Activated T-helper 9 cell treated with anti-CD3 and anti-CD28 coated beads, Interleukin-2, amount 50 U/mL, for 16 hours (primary cell): ENCODE measurements at places on chromosomes 11 and 22.

GRCh38 chr11:77205467-77206263 is 77.6 kb downstream of the MYO7A start:
- no peak for DNase-seq

- DNase-seq: no peak
Measured at GRCh38 chr11:285894-286220, 3.1 kb upstream of the PGGHG start.

GRCh38 chr11:115944596-115944995 is 440.4 kb upstream of the CADM1 start:
- no peak for DNase-seq

DNA sequence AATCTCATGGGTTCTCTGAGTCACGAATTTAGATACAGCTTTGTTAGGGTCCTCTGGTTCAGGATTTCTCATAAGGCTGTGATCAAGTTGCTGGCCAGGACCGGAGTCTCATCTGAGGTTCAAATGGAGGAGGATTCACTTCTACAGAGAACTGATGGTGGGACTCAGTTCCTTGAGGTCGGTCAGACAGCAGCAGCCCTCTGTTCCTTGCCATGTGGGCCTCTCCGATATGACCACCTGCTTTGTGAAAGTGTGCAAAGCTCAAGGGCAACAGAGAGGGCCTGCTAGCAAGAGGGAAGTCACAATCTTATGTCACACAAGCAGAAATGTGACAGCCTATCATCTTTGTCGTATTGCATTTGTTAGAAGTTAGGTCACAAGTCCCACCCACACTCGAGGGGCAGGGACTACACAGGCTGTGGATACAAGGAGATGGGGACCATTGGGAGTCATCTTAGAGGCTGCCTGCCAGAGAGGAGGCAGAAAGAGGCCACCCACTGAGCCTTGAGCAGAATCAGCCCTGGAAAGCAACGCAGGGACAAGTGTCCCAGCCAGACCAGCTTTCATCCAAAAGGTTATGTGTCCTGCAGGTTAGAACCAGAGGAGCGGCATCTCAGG is 34.5 kb downstream of the RPUSD4 start:
- no peak for DNase-seq

- DNase-seq: no peak
Measured at GRCh38 chr11:121199516-121199915, 93.1 kb upstream of the SC5D start.

- DNase-seq: no peak
Measured at GRCh38 chr11:117731722-117732290, 65.2 kb downstream of the DSCAML1 start.

- no peak for DNase-seq
Measured at GRCh38 chr11:36162006-36162882, 127.0 kb downstream of the COMMD9 start.

- DNase-seq: no peak
Measured at GRCh38 chr22:19974268-19974861, 32.7 kb upstream of the TXNRD2 start.

GRCh38 chr11:17734986-17735817 is 621 bp downstream of the KCNC1 start:
- no peak for DNase-seq

- DNase-seq: no peak
Measured at GRCh38 chr22:24506802-24507438, 11.8 kb downstream of the UPB1 start.

DNA sequence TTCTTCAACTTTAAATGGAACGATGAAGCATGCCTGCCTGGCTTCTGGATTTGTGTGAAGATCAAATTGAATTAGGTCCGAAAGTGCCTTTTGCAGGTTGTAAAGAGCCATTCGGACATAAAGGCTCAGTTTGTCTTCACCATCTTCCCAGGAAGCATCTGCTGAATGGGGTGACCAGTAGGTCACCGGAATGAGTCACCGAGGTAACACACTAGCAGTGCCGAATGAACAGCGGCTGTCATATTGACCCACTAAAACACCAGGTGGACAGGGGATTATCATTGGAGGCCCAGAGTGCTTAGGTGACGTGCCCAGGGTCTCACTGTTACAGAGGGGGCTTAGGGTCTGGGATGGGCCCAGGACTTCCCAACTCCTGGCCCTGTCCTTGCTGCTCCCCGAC is 43.1 kb upstream of the MYH9 start:
- no peak for DNase-seq

DNA sequence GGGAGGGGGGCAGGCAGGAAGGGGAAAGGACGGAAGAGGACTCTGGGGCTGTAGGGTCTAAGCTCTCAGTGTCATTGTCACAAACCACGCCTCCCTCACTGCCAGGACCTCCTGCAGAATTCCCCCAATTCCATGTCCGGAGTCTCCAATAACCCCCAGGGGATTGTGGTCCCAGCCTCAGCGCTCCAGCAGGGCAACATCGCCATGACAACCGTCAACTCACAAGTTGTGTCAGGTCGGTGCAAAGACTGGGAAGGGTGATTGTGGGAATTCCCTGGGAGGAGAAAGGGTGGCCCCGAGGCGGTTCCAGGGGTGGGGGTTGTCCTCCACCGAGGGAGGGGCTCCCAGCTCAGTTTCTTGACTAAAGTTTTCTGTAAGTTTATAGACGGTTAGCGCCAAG is 86.0 kb downstream of the FEZ1 start:
- no peak for DNase-seq

DNA sequence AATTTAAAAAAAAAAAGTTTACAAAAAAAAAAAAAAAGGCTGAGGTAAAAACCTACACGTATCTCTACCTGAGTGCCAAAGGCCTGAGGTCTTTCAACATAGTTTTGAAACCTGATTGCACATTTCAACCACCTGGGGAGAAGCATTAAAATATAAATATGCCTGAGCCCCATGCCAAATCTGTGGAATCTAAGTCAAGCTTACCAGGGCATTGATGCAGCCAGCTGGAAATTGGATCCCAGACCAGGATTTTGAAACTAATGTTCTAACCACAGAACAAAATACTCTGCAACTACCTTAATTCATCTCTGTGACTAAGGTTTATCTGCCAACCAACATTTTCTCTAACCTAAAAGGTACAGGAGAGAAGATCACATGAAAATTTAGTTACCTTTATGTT is 38.8 kb upstream of the CHRNA10 start:
- DNase-seq: no peak

DNA sequence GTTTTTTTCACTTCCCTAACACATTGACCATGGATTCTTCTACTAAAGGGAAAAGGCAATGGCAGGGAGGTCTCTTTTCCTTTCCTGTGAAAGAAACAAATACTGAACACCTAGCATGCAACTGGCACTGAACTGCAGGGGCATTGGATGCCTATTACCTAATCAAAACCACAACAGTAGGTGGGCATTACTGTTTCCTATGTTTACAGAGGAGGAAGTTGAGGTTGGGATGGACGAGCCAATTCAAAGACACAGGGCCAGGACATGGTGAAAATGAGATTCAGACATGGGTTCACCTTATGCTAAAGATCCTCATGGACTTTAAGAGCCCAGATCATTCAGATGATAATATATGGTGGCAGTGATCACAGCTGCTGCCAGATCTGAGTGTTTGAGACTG is 407.0 kb downstream of the MIAT start:
- no peak for DNase-seq
